H9 (cell line): ENCODE measurements at places on chromosomes 3 and 15. TPM values are rescaled to one million over a fixed set of nuclear protein-coding genes. Genes with fewer than 3 reads are reported as not detected.

DNA sequence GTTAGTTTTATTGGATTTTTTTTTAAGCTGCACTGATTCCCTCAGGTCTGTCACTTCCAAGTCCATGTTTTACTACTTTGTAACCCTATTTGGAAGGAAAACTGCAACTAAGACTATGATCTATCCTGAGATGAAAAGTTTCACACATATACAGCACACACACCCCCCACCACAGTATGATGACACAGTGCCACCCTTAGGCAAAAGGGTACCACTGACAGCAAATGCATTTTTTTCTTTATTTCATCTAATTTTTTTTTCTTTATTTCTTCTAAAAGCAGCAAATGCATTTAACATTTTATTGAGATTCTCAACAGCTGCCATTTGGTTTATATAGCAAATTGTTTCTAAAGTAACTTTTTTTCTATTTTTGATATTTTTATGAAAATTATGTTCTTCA is 21.2 kb downstream of the NGRN start:
- no peak for DNase-seq
- H3K36me3 ChIP-seq: no peaks in the 10 kb centered on the region
- no peaks in the 10 kb centered on the region for H3K27me3 ChIP-seq
- no peaks in the 10 kb centered on the region for H3K4me1 ChIP-seq

GRCh38 chr15:69450968-69451695 is 1.5 kb upstream of the RPLP1 start:
- peaks cover 40% of the 10 kb centered on the region for H3K36me3 ChIP-seq
- H3K4me1 ChIP-seq: no peaks in the 10 kb centered on the region
- H3K4me3 ChIP-seq: peak overlapping the region; percentile 96
- no peaks in the 10 kb centered on the region for H3K27me3 ChIP-seq

DNA sequence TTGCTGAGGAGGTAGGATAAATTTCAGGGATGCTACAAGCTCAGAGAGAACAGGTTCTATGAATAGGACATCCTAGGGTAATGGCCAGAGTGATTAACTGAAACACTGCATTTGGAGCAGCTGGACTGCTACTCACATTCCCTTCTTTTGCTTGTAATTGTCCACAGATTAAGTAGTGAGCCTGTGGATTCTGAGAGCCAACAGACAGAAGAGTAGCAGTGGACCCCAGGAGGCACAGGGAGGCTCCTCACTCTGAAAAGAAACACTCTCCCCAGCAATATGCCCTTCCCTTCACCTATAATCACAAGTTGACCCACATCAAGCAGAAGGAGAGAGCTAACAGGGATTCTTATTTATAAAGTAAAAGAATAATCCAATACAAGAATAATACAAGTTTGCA is 10.6 kb upstream of the RFX7 start:
- no peak overlapping the region for H3K27ac ChIP-seq
- H3K4me1 ChIP-seq: no peaks in the 10 kb centered on the region
- DNase-seq: no peak
- H3K36me3 ChIP-seq: no peaks in the 10 kb centered on the region
- H3K4me3 ChIP-seq: no peak overlapping the region
- H3K27me3 ChIP-seq: no peaks in the 10 kb centered on the region

GRCh38 chr3:36763850-36764703 is at the start of gene DCLK3:
TSS of gene DCLK3 (minus strand) at chr3:36764553. CDS start at chr3:36764263, 290 bp downstream.
- peak within 1 kb of the TSS; percentile 67 for H3K4me3 ChIP-seq
- H3K27ac ChIP-seq: no peak within 1 kb of the TSS
- DNase-seq: peak; percentile 48
- H3K4me1 ChIP-seq: no peaks in the 10 kb centered on the region; the same call in 1 of the 2 replicates

IGSF11 gene
- 1.2 and 1.6 TPM in 2 replicates for total RNA-seq

GRCh38 chr15:70478251-70478990 is 284.9 kb downstream of the UACA start:
- H3K27me3 ChIP-seq: no peaks in the 10 kb centered on the region
- DNase-seq: no peak
- H3K27ac ChIP-seq: no peak overlapping the region
- H3K36me3 ChIP-seq: no peaks in the 10 kb centered on the region
- H3K4me1 ChIP-seq: no peaks in the 10 kb centered on the region

IFT80 gene
- 22.6 and 29.0 TPM in 2 replicates for total RNA-seq

ACAD9 gene
- 37.6 and 43.1 TPM in 2 replicates for total RNA-seq

ZBED2 gene
- not detected in 2 replicates for total RNA-seq

STRA6 gene
- total RNA-seq: 11.2 and 12.8 TPM in 2 replicates

GRCh38 chr3:18968120-18968519 is 180.2 kb upstream of the KCNH8 start:
- no peak for DNase-seq
- H3K27me3 ChIP-seq: no peaks in the 10 kb centered on the region
- H3K36me3 ChIP-seq: peaks cover 18% of the 10 kb centered on the region

CCR9 gene
- not detected in 2 replicates for total RNA-seq

HCLS1 gene
- total RNA-seq: 1.1 and 1.2 TPM in 2 replicates

DNA sequence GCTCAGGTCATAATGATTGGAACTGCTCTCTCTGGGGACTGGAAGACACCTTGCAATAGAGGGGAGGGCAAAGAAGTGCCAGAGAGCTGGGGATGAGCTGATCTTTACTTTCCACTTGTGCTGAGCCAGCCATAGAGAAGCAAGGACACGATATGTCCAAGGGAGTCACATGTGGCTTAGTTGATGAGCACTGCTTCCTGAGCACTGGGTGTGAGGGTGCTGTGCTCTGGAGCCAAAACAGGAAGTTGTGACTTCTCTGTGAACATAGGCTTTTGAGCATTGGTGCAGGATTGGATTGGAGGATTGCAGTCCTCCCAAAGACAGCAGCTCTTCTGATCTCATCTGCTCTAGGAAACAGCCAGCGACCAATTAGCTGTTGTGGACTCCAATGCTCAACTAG is 6.7 kb downstream of the PARP14 start:
- H3K4me1 ChIP-seq: no peaks in the 10 kb centered on the region
- DNase-seq: no peak
- no peaks in the 10 kb centered on the region for H3K27me3 ChIP-seq
- no peak overlapping the region for H3K27ac ChIP-seq

P3H2 gene
- 41.1 and 41.5 TPM in 2 replicates for total RNA-seq

CADM2 gene
- 10.0 and 10.9 TPM in 2 replicates for total RNA-seq

GRCh38 chr3:12822725-12823373 is 18.5 kb downstream of the RPL32 start:
- no peaks in the 10 kb centered on the region for H3K27me3 ChIP-seq
- no peak for DNase-seq
- H3K4me1 ChIP-seq: no peaks in the 10 kb centered on the region

HES1 gene
- total RNA-seq: 23.2 and 23.3 TPM in 2 replicates

DNA sequence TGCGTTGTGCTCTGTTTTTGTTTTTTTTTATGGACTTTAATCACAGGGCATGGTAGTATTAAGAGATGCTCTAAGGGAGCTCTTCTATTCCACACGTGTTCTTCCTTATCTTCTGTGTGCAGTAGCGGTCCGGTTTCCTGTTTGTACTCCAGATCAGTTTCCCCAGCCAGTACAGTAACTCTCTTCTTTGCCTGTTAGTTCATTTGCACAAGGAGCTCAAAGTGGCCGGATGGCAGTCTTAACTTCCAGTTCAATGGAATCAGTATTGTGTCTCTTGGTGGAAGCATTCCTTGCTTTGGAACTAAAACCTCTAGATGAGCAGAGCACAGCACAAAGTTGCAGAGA is 122.0 kb downstream of the KLF13 start:
- DNase-seq: no peak
- no peak overlapping the region for H3K27ac ChIP-seq
- H3K4me3 ChIP-seq: no peak overlapping the region
- no peaks in the 10 kb centered on the region for H3K27me3 ChIP-seq
- no peaks in the 10 kb centered on the region for H3K36me3 ChIP-seq

DNA sequence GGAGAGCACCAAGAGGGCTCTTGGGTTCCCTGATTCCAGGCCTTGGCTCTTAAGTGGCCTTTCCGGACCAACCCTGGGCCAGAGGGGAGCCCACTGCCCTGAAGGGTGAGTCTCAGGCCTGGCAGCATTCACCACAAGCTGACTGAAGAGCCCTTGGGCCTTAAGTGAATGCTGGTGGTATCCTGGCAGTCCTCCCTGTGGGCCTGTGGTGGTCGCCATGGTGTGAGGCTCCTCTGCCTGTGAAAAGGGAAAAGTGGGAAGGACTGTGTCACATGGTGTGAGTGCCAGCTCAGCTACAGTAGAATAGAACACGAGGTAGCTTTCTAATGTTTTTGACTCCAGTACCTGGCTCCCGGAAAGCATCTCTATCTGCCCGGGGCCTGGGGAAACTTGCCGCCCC is 15.3 kb downstream of the CHDH start:
- DNase-seq: no peak
- H3K27ac ChIP-seq: no peak overlapping the region
- H3K4me3 ChIP-seq: no peak overlapping the region
- peaks cover 10% of the 10 kb centered on the region for H3K36me3 ChIP-seq

GRCh38 chr3:181969925-181970324 is 258.2 kb downstream of the SOX2 start:
- no peaks in the 10 kb centered on the region for H3K36me3 ChIP-seq
- no peak overlapping the region for H3K27ac ChIP-seq
- no peaks in the 10 kb centered on the region for H3K27me3 ChIP-seq
- peaks cover 2% of the 10 kb centered on the region; the same call in 1 of the 2 replicates for H3K4me1 ChIP-seq

- no peak overlapping the region for H3K27ac ChIP-seq
- no peak overlapping the region for H3K4me3 ChIP-seq
- no peaks in the 10 kb centered on the region for H3K36me3 ChIP-seq
- H3K4me1 ChIP-seq: no peaks in the 10 kb centered on the region
- H3K27me3 ChIP-seq: no peaks in the 10 kb centered on the region
- no peak for DNase-seq
These were observed 5.4 kb downstream of the ACAD11 start for GRCh38 chr3:132654190-132654589.

GABRG3 gene
- total RNA-seq: 0.15 and 0.24 TPM in 2 replicates

- H3K27ac ChIP-seq: no peak overlapping the region
- no peaks in the 10 kb centered on the region for H3K27me3 ChIP-seq
- no peak overlapping the region for H3K4me3 ChIP-seq
- DNase-seq: no peak
- H3K4me1 ChIP-seq: no peaks in the 10 kb centered on the region
These were observed 150.0 kb downstream of the NFKBIZ start for GRCh38 chr3:101999177-101999779.

MORF4L1 gene
- total RNA-seq: 544 and 553 TPM in 2 replicates

DNA sequence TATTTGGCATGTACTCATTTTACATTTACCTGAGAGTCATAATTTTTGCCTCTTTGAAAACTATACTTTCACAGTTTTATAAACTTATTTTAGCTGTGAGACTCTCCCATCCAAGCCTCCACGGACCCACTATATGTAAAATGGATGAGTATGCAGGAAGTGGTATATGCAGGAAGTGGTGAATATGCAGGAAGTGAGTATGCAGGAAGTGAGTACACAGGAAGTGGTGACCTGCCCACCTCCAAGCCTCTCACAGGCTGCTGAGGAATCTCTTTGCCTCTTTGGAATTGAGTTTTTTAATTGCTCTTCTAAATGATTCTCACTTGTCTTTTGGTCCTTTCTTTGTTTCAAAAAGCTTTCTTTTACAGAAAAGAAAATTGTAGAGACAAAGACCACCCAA is 85.2 kb downstream of the KBTBD8 start:
- no peak overlapping the region for H3K27ac ChIP-seq
- no peak overlapping the region for H3K4me3 ChIP-seq
- H3K27me3 ChIP-seq: no peaks in the 10 kb centered on the region
- H3K36me3 ChIP-seq: no peaks in the 10 kb centered on the region
- H3K4me1 ChIP-seq: no peaks in the 10 kb centered on the region
- no peak for DNase-seq

DNA sequence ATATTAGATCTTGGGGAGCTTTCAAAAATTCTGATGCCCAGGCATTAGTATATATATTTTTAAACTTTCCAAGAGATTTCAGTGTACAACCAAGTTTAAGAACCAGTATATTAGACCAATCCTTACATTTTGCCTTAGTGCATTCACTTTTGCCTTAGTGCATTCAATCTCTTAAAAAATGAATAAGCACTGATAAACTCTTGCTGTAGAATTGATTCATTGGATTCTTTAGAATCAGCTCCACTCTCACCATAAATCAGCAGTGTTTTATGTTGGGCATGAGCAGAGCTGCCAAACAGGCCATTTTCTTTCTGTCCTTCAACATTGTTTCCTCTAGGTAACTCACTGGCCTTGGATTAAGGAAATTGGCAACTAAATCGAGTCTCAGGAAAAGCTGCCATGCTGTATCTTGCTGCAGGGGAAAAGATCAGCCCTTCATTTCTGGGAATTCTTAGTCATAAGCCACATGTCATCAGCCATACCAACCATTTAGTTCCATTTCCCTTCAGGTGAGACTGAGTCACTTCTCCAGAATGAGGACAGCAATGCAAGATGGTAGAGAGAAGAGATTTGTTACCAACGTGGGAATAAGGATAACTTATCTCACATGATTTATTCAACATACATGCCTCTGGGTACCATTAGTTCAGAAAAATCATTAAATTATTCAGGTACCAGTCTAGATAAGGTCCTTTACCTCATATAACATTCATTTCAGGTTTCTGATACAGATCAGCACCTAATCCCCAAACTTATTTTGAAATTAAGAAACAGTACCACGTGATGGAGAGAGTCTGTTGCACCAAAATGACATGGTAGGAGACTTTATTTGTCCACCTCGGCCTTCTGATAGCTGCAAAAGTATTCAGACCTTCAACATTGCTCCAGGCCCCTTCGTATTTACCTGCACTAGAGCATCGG is 192.5 kb downstream of the P3H2 start:
- no peak for DNase-seq
- no peaks in the 10 kb centered on the region for H3K36me3 ChIP-seq
- no peaks in the 10 kb centered on the region for H3K27me3 ChIP-seq
- no peak overlapping the region for H3K27ac ChIP-seq
- H3K4me3 ChIP-seq: no peak overlapping the region
- H3K4me1 ChIP-seq: peaks cover 3% of the 10 kb centered on the region; the same call in 1 of the 2 replicates

DNA sequence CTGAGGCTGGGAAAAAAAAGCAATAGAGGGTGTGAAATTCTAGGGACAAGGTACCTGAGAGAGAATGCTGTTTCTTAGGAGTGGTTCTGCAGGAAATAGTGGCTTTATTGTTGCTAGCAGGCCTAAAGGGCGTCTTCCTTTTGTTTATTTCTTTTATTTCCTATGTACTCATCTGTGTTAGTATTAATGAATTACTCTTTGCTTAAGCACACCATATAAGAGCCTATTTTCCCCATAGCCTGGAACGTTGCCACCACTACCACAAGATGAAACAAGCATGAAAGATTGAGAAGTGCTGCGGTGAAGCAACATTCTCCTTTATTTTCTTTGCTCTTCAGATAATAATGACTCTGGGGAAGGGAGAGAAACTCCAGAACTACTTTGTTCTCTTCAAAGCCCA is 21.3 kb upstream of the GOLIM4 start:
- no peaks in the 10 kb centered on the region for H3K36me3 ChIP-seq
- no peak overlapping the region for H3K4me3 ChIP-seq
- DNase-seq: no peak
- H3K4me1 ChIP-seq: no peaks in the 10 kb centered on the region
- H3K27ac ChIP-seq: no peak overlapping the region

CFAP92 gene
- total RNA-seq: 0.92 and 1.2 TPM in 2 replicates
